ENCODE measurements at places on chromosomes 4 and X. TPM values are rescaled to one million over a fixed set of nuclear protein-coding genes. Genes with fewer than 3 reads are reported as not detected.

- H3K4me1 ChIP-seq = no peaks in the 10 kb centered on the region
- H3K27ac ChIP-seq = no peak overlapping the region
- H3K4me3 ChIP-seq = no peak overlapping the region
- H3K27me3 ChIP-seq = no peaks in the 10 kb centered on the region
Observed at GRCh38 chrX:33062041-33062440, 149.3 kb downstream of the DMD start.

GRCh38 chrX:49139713-49140112 is 16.2 kb upstream of the GPKOW start:
- H3K4me1 ChIP-seq = no peaks in the 10 kb centered on the region
- no peak overlapping the region for H3K27ac ChIP-seq
- H3K36me3 ChIP-seq = no peaks in the 10 kb centered on the region
- no peaks in the 10 kb centered on the region for H3K27me3 ChIP-seq

- H3K4me1 ChIP-seq = no peaks in the 10 kb centered on the region
- no peaks in the 10 kb centered on the region for H3K27me3 ChIP-seq
- H3K27ac ChIP-seq = no peak overlapping the region
- no peaks in the 10 kb centered on the region for H3K36me3 ChIP-seq
Observed at GRCh38 chrX:29281078-29281742, 694.0 kb downstream of the IL1RAPL1 start.

DNA sequence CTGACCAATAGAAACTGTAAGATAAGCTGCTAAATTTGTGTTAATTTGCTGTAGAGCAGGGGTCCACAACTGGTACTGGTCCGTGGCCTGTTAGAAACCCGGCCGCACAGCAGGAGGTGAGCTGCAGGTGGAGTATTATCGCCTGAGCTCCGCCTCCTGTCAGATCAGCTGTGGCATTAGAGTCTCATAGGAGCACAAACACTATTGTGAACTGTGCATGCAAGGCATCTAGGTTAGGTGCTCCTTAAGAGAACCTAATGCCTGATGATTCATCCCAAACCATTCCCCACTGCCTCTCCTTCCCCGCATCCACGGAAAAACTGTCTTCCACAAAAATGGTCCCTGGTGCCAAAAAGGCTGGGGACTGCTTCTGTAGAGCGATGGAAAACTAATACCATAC is 19.7 kb downstream of the FBXW7 start:
- no peaks in the 10 kb centered on the region for H3K27me3 ChIP-seq
- peak; percentile 44 for DNase-seq
- no peak overlapping the region for H3K27ac ChIP-seq
- H3K4me1 ChIP-seq = peaks cover 16% of the 10 kb centered on the region

The CXXC4 gene
- total RNA-seq = 23.6 TPM

DNA sequence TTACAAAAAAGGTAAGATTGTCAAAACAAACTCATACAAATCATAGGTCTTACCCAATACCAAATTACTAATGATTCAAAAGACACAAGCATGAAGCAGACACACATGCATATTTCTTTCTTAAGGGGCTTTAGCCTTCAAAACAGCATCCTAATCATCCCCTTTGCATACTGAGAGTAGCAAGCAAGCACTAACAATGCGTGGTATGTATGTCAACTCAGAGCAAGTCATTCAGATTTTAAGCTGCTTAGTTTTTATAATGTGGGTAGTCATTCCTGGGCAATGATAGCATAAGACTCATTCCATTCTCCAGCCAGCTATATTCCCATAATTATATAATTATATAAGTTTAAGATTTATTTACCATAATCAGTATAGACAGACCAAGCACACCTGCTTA is 219.6 kb downstream of the DKK2 start:
- no peaks in the 10 kb centered on the region for H3K36me3 ChIP-seq
- no peak for DNase-seq
- H3K27ac ChIP-seq = no peak overlapping the region
- no peak overlapping the region for H3K4me3 ChIP-seq
- no peaks in the 10 kb centered on the region for H3K4me1 ChIP-seq

- H3K27me3 ChIP-seq = peaks cover 37% of the 10 kb centered on the region
- no peak overlapping the region for H3K27ac ChIP-seq
- no peak overlapping the region for H3K4me3 ChIP-seq
- no peaks in the 10 kb centered on the region for H3K36me3 ChIP-seq
Observed at GRCh38 chr4:112287258-112287989, 1.7 kb upstream of the TIFA start.

GRCh38 chr4:38675146-38676121 is 11.4 kb downstream of the KLF3 start:
- H3K36me3 ChIP-seq = no peaks in the 10 kb centered on the region
- peaks cover 48% of the 10 kb centered on the region for H3K4me1 ChIP-seq
- no peak overlapping the region for H3K27ac ChIP-seq
- H3K4me3 ChIP-seq = no peak overlapping the region
- no peaks in the 10 kb centered on the region for H3K27me3 ChIP-seq
- peak; percentile 90 for DNase-seq

DNA sequence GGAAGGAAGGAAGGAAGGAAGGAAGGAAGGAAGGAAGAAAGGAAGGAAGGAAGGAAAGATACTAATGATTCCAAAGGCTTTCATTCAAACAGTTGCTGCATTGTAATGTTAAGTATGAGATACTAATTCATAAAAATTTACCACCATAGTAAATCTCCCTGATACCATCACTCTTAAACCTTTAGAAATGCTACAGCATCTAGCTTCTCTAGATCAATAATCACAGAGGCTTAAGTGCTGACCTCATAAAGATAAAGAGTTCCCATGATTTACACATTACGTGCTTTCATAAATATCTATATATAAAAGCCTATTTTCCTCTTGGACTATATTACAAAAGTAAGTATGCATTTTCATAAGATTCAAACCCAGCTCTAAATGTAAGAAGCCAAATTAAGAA is 36.4 kb downstream of the F9 start:
- no peak for DNase-seq
- no peaks in the 10 kb centered on the region for H3K4me1 ChIP-seq
- no peak overlapping the region for H3K4me3 ChIP-seq
- no peaks in the 10 kb centered on the region for H3K27me3 ChIP-seq
- H3K36me3 ChIP-seq = no peaks in the 10 kb centered on the region

GRCh38 chr4:37232315-37232714 is 12.2 kb upstream of the NWD2 start:
- no peak overlapping the region for H3K4me3 ChIP-seq
- H3K27me3 ChIP-seq = no peaks in the 10 kb centered on the region
- H3K36me3 ChIP-seq = no peaks in the 10 kb centered on the region
- no peaks in the 10 kb centered on the region for H3K4me1 ChIP-seq

GRCh38 chr4:106503116-106504050 is 134.8 kb upstream of the GIMD1 start:
- no peaks in the 10 kb centered on the region for H3K4me1 ChIP-seq
- H3K4me3 ChIP-seq = no peak overlapping the region
- no peaks in the 10 kb centered on the region for H3K36me3 ChIP-seq
- H3K27ac ChIP-seq = no peak overlapping the region
- H3K27me3 ChIP-seq = no peaks in the 10 kb centered on the region

- H3K27ac ChIP-seq = no peak overlapping the region
- no peak overlapping the region for H3K4me3 ChIP-seq
- no peaks in the 10 kb centered on the region for H3K36me3 ChIP-seq
- H3K4me1 ChIP-seq = no peaks in the 10 kb centered on the region
- no peak for DNase-seq
Observed at GRCh38 chrX:150813922-150814321, 84.5 kb downstream of the CD99L2 start.

GRCh38 chrX:21524008-21524407 is 134.1 kb downstream of the KLHL34 start:
- H3K4me3 ChIP-seq = no peak overlapping the region
- H3K27me3 ChIP-seq = no peaks in the 10 kb centered on the region
- H3K27ac ChIP-seq = no peak overlapping the region
- DNase-seq = no peak

The PCDH11X gene
- 27.1 TPM for total RNA-seq

The GPC4 gene
- 23.6 TPM for total RNA-seq

The NRK gene
- total RNA-seq = not detected

- no peaks in the 10 kb centered on the region for H3K27me3 ChIP-seq
- no peak for DNase-seq
- H3K36me3 ChIP-seq = no peaks in the 10 kb centered on the region
Observed at GRCh38 chr4:102781570-102781969, 20.8 kb upstream of the MANBA start.
